ENCODE measurements at places on chromosomes 5 and 9. TPM values are rescaled to one million over a fixed set of nuclear protein-coding genes. Genes with fewer than 3 reads are reported as not detected.

DYNC2I2 gene
- 39.2 TPM for total RNA-seq

DNA sequence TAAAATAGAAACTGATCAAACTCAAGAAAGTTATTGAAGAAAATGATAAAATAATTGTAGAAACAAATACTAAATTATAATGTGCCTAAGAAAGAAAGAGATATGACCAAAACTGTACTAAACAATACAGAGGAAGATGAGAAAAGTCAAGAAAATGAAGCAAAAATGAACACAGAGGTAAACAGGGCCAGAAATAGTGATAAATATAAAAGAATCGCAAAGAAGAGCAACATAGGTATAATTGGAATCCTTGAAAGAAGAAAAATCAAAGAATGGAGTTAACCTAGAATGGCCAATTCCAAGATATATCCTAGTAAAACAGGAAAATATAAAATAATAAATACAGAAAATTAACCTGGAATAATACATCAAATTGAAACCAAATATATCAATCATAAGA is 69.6 kb downstream of the CSF2 start:
- DNase-seq, result no peak

DNA sequence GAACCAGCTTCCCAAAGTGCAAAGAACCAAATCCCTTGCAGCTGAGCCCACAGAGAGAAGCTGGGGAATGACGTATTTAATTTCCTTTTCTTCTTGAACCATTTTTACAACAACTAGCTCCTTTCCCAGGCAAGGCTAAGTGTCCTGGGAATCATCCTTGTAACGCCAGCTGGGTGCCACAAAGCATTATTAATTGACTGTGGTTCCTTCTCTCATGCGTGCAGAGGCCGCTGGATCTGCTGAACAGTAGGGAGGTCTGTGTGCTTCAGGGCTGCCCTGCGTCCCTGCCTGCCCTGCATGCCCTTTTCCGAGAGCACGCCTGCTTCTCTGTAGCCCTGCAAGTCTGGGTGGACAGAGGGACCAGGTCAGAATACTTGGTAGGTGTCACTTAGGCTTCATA is 124.1 kb upstream of the OTULINL start:
- DNase-seq, result no peak

DNA sequence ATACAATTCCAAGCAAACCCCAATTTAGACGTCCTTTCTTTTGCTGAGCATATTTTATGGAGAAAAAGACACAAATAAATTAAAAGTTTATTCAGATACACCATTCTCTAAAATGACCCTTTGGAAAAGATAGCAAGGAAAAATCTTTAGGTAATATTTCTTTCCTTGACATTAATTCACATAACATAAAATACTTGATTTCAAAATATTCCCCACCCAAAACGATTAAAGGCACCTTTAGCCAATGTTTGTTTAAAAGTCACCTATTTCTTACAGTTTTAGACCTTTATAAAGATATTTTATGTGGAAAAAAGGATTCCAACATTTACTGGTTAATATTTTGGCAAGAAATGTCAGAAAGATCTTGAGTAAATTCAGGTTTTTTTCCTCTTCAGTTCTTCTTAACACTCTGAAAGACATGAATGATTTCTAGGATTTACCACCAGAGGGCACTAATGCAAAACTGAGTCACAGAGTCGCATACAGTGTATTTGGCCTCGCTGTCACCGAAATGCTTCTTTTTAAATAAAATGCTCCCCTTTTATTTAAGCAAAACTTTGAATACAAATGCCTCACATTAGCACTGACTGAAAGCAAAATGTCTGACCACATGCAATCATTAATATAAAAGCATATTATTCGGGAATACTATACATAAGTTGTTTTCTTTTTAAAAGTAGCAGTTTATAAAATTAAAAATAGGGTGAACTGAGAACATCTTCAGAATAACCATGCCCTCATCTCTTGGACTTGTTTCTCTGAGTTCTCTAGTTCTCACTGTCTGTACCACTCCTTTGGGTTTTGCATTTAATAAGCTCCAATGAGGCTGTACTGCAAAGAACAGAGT is 122.5 kb downstream of the SLC1A3 start:
- peak; percentile 67 for DNase-seq

SPATA31A3 gene
- not detected for total RNA-seq

Measured in HFFc6 (cell line).